ENCODE measurements at places on chromosomes 1 and 21. TPM values are rescaled to one million over a fixed set of nuclear protein-coding genes. Genes with fewer than 3 reads are reported as not detected.

DNA sequence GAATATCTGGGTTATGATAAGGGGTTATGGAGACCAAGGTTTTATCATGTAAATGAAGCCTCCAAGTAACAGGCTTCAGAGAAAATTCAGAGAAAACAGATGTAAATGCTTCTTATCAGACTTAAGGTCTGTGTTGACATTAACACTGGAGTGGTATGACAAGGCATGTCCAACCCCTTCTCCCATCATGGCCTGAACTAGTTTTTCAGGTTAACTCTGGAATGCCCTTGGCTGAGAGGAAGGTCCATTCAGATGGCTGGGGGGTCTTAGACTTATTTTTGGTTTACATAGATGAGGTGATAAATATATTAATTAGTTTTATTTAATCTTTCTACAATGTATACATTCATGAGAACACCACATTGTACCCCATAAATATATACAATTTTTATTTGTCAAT, 399.6 kb downstream of the TBX15 start:
- no peak for DNase-seq

DNA sequence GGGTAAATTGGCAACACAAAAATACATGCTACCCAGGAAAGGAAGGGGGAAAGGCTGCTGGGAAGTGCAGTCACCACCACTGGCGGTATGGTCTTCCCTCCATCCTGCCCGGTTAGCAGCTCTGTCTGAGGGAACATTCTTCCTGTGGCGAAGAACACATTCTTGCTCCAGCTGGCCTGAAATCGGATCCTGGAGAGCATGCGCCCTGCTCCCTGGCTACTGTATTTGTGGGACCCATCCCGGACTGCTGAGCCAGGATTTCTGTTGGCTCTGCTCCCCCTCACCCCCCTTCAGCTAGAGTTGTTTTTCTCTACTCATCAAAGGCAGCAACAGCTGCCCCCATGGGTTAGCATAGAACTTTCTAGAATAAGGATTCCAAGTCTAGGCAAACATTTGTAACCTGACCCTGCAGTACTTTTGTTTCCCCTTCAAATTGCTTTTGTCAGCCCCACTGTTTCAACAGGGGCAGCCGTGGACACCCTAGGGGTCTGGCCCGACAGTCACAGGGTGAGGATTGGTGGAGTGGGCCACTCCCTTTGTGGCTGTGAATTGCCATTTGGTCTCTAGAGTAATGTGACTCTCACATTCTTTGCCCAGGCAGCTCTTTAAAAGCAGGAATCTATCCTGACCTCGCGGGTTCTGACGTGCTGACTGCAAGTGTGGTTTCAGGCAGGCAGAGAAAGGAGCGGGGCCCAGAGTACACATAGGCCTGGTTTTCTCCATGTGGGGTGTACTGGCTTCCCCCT, 157.7 kb downstream of the TOMM20 start:
- DNase-seq = peak; percentile 81

GRCh38 chr1:170682809-170683208, 18.9 kb downstream of the PRRX1 start:
- DNase-seq = no peak

DNA sequence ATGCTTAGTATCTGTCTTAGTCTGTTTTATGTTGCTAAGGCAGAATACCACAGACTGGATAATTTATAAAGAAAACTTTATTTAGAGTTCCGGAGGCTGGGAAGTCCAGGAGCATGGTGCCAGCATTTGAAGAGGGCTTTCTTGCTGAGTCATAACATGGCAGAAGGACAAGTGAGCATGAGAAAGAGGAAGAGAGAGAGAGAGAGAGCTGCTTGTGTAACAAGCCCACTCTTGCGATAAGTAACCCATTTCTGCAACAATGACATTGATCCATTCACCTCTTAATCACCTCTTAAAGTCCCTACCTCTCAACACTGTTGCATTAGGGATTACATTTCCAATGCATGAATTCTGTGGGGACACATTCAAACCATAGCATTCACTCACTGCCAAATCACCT, 11.7 kb upstream of the MYOCOS start:
- DNase-seq = no peak

DNA sequence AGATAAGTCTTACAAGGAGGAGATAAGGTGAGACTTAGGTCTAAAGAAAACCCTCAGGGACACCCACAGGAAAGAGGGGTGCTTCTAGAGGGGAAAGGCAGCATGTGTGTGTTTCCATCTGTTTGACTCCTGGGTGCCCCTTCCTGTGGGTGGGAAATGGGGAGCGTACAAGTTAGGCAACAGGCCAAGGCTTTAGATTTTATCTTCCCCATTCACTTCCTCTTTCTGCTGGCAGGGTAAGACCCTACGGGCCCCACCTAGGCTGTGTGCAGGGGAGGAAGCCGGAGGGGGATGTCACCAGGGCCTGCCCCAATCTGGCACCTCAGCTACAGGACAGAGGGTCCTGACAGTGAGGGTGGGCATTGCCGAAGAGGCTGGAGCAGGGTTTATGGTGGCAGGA, 2.5 kb upstream of the OLIG1 start:
- no peak for DNase-seq

GRCh38 chr1:185694081-185694480, 40.1 kb upstream of the HMCN1 start:
- no peak for DNase-seq

DNA sequence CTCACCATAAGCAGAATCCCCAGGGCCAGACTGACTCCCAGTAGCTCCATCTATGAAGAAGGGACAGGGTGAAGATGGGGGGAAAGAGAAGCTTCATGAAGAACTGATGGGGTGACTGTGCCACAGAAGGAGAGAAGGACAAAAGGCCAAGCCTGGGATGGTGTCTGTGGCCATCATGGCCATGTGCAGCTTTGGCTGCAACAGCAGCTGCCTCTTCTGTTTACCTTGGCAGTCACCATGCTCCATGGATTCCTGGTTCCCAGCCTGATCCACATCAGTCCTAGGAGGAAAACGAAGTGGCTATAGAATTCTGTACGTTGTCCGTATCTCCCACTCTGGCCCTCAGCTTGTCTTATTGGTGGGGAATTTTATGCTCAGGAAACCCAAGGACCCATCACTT, 12.0 kb downstream of the SEMA6C start:
- DNase-seq = no peak

DNA sequence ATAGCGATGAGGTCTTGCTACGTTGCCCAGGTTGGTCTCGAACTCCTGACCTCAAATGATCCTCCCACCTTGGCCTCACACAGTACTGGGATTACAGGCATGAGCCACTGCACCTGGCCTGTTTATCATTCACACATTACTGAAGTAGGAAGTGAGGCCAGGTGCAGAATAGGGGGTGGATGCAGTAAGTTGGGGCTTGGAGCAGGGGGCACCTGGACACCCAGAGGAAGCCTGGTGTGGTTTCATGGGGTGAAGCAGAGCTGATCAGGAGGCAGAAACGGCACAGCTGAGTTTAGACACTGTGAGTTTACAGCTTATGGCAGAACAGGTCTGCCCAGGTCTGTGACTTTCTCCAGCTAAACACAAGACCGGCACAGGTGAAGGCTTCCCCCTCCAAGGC, 4.9 kb downstream of the CDA start:
- DNase-seq = no peak

DNA sequence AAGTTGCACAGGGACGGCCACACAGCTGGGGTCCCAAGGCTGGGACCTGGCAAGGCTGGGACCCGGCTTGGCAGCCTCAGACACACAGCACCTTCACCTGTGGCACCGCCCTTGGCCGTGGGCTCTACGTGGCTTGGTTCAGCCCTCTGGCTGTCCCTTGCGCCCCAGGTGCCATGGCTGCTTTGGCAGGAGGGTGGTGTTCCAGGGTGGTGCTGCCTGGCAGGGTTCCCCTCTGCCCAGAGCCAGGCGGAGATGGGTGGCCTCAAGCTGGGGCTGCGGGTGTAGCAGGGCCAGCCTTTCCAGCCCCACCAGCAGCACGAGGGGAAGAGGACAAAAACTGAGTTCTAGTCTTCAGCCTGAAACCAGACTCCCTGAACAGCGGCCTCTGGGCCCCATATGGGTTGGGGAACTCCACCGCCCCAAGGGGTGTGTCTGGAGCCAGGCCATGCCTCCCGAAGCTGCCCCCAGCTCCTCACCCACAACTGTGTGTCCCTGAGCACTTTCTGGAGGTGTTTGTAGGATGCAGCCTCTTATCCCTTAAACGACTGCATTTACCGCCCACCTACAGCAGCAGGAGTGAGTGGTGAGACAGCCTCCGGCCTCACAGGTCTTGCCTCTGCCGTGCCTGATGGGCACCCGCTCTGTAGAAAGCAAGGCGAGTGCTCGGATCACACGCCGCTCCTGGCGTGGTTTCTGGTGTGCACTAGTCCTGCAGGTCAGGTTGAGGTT, 92.3 kb downstream of the PDE9A start:
- no peak for DNase-seq

GRCh38 chr1:113855630-113856400, 15.7 kb downstream of the PTPN22 start:
- no peak for DNase-seq

- DNase-seq = no peak
These were observed 385.9 kb upstream of the LYPLAL1 start for GRCh38 chr1:218787826-218788225.

GRCh38 chr1:6043561-6043960, 2.1 kb upstream of the KCNAB2 start:
- DNase-seq = no peak

- DNase-seq = no peak
These were observed 202.3 kb downstream of the TNR start for GRCh38 chr1:175540896-175541645.

DNA sequence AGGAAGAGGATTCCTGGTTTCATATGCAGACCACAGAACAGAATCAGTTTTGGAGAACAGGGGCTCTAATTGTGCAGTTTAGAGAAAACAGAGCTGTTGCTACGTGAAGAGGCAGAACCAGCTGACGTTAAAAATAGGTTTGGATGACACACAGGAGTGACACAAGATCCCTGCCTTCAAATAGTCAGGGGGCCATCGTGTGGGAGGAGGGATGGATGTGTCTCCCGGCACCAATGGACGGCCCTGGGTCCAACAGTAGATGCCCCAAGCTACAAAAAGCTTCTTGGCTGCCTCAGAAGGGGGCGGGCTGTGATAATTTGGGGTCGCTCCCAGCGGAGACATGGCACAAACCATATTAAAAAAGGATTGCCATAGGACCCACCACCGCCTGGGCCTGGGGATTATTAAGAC, 87.8 kb downstream of the MRPL37 start:
- DNase-seq = no peak

DNA sequence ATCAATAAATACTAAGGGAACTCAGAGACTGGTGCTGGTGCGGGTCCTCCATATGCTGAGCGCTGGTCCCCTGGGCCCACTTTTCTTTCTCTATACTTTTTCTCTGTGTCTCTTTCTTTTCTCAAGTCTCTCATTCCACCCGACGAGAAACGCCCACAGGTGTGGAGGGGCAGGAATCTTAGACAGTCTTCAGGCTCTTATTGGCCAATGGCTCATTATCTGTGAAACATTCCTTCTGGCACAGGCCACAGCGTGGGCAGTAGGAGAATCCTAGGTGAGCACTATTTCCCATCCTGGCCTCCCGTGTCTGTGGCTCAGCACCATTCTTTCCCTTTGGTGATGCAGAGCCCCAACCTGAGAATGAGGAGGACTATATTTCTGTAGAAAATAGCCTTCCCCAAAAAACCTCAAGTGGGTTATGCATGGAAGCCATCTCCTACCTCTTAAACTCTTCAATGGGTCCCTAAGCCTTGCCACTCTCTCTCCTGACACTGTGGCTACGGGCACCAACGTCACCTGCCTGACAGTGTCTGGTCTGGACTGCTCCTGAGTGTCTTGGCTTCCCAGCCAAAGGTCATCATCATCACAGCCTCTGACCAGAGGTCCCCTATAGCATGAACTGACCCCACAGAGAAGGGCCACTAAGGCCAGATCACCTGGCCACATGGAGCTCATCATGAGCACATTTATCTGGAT, 6.2 kb upstream of the SLAMF1 start:
- no peak for DNase-seq

The F5 gene
- 5.2 TPM for polyA plus RNA-seq

The CSTB gene
- polyA plus RNA-seq = 49.5 TPM

The GUCA2B gene
- polyA plus RNA-seq = not detected

The SPATA21 gene
- polyA plus RNA-seq = 10.2 TPM

The ZNF648 gene
- 0.91 TPM for polyA plus RNA-seq
